ENCODE measurements at places on chromosomes 3 and 15.

GRCh38 chr3:171476532-171477102 is 16.4 kb upstream of the TNIK start:
- DNase-seq, result no peak

- no peak for DNase-seq
Measured at GRCh38 chr15:75928680-75929608, 25.3 kb downstream of the FBXO22 start.

GRCh38 chr15:40787344-40787841 is 17.6 kb downstream of the C15orf62 start:
- no peak for DNase-seq

GRCh38 chr3:62098646-62099365 is 274.5 kb downstream of the FEZF2 start:
- DNase-seq, result no peak

GRCh38 chr3:25818335-25818734 is 28.4 kb downstream of the OXSM start:
- DNase-seq, result no peak

DNA sequence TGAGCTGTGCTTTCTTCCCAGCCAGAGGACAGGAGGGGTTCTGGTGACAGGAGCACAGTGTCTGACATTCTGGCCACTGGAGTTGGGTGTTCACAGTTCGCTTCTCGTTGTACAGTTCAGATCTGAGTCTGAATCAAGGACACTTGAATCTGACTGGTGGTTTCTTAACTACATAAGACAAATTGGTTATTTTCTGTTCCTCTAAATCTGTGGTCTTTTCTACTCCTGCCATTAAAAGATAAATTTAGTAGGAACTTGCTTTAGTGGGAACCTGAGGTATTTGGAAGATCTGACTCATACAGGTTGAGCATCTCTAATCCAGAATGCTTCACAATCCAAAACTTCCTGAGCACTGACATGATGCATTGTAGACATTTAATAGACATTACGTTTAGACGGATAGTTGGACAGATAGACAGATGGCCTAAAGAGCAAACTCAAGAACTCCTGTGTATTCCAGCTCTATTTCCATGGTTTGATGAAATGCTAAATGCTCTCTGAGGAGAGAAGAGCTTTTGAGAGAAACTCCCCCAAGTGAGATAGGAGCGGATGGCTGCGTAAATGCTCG is 71.0 kb downstream of the CCK start:
- DNase-seq, result no peak

Data from activated CD4-positive, CD25-positive, alpha-beta regulatory T cell (primary cell).